ENCODE measurements at places on chromosomes 7 and 10.
A peak's percentile ranks its signal among the peaks of the same experiment; 100 is the strongest.

DNA sequence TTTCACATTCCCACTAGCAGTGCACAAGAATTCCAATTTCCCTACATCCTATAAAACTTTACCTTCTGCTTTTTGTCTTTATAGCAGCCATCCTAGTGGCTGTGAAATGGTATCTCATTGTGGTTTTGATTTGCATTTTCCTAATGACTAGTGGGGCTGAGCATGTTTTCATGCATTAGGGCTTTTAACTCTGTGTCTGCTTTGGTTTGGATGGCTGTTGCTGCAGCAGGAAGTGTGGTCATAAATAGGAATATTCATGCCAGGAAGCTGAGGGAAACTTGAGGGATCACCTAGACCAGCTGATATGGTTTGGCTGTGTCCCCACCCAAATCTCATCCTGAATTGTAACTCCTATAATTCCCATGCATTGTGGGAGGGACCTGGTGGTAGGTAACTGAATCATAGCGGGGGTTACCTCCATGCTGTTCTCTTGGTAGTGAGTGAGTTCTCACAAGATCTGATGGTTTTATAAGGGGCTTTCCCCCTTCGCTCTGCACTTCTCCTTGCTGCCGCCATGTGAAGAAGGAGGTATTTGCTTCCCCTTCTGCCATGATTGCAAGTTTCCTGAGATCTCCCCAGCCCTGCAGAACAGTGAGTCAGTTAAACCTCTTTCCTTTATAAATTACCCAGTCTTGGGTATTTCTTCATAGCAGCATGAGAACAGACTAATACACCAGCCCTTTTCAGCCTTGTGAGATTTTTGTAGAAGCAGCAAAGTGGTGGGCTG is 181.8 kb upstream of the PITRM1 start:
- no peak for DNase-seq

GRCh38 chr10:8389630-8390029 is 335.1 kb downstream of the GATA3 start:
- no peak for DNase-seq

DNA sequence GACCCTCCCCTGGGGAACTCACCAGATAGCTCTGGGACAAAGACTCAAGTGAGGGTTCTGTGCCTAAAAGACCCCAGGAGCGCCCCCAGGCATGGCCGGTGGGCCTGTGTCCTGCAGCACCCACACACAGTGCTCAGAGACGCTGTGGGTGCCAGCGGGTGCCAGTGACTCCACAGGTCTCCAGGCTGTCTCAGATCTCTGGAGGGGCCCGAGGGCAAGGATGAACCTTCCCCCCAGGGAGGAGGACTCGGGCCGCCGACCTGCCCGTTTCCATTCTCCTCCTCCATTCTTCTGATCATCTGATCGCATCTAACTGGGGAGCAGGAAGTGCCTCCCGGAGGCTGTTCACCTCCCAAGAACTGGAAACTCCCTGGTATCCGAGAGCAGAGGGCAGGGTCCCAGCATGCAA is 980 bp downstream of the ADAM8 start:
- DNase-seq, result no peak

- no peak for DNase-seq
Observed at GRCh38 chr7:27214239-27214950, 14.5 kb upstream of the HOXA13 start.

- no peak for DNase-seq
Observed at GRCh38 chr7:51126813-51127617, 189.6 kb downstream of the COBL start.

DNA sequence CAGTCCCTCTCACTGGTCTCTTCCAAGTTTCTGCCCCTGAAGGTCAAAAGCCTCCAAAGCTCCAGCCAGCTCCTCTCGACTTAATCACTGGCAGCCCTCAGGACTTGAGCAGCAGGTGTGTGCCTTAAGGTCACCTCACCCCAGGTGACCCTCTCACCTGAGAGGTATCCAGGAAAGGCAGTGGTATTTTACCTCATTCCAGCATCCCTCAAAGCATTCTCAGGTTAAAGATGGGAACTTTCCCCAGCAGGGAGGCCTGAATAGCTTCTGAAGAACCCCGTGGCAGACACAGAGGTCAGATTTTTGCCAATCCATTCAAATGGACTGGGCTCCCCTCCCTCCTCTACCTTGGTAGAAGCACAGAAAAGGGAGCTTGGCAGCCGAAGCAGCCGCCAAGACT is 148.2 kb downstream of the GFRA1 start:
- DNase-seq, result no peak

DNA sequence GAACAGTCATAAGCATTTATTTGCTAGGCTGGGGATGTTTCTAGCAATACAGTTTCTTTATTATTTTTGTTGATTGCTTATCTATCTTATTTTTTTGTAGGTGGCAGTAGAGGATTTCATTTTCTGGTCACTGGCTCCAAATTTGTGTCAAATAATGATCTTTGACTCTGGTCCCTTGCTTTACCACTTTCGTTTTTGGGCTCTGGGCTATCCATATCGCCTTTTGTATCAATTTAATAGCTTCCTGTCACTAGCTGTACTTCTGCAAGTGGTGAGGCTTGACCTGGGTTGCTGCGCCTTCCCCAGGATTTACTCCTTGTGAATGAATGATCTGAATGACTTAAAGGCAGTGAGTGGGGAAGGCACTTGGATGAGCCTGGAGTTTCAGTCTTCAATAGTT is 48.4 kb downstream of the MDFIC start:
- DNase-seq, result no peak

DNA sequence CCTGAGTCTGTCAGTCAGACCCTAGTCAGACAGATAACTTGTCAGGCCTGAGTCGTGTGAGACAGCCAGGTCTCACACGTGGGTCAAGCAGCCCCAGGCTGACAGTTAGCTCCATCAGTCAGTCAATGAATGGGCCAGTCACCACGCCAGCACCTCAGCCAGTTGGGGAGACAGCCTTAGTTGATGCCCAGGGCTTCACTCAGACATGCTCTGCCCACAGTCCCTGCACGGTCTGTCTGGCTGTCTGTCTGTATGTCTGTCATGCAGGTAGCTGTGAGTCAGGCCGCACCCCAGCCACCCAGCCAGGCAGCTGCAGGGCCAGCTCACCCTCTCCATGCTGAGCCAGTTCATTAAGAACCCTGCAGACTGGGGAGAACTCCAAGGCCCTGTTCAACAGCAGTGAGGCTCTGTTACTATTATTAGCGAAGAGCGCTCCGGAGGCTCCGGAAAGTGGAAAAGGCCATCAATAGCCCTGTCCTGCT is 141.1 kb upstream of the PCBD1 start:
- DNase-seq, result no peak

DNA sequence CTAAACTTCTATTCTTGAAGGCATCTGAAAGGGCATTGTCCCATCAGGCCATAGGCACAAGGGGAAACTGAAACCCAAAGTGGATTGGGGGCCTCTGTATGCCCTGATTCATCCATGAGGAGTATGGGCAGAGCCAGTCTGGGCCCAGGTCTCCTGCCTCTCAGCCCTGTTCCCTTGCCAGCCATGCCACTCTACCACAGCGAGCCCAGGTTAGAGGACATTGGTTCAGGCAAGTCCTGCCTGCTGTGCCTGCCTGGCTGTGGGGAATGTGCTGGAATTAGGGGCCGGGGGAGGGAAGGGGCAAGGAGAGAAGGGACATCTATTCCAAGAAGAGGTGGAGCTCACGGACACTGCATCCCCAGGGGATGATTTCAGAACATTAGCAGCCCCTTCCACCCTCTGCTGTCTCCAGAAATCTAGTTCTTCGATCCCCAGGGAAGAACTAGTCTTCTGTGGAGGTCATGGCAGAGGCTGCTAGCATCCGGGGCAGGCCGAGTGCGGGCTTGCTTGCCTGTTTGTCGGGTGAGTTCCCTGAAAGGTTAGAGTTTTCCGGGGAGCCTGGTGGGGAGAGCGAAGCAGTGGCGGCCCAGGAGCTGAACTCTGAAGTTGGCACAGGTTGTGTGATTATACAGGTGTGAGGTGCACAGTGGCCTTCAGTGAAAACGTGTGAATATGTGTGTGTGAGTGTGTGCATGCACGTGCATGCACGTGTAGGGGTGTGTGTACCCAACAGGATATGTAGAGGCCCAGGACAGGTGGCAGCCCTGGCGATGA is 37.8 kb downstream of the TBATA start:
- no peak for DNase-seq

DNA sequence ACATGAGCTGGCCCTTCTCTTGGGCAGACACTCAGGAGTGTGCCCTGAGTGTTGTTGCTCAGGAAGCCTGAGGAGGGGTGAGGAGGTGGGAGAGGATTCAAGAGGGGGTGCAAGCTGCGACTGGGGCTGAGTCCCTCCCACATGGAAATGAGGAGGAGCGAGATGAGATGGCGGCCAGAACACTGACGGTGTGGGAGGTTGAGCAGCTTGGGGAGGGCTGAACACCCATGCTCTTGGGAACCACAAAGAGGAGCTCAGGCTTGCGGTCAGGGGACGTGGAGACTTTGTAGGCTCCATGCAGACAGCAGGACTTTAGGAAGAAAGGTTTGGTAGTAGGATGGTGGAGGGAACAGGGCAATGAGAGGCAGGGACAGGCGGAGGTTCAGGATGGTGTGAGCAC is 163.2 kb upstream of the SHH start:
- DNase-seq, result no peak

- peak; percentile 73 for DNase-seq
Observed at GRCh38 chr10:102675666-102676533, 31.6 kb downstream of the TRIM8 start.

DNA sequence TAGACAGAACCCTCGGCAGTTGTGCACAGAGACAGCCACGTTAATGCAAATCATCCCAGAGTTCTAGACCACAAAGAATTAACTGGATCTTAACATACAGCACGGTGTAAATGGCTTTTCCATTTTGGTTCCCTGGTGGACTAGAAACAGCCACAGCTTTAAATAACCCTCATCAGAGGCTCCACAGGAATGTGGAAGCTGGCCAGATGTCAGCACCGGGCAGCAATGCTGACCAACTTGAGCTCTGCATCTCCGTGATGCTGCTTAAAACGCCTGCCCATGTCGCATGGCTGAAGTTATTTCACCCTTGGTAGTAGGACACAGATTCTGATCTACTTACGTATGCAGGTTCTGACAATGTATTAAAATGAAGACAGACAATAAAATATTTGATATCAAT is 24.5 kb downstream of the RSU1 start:
- peak; percentile 13 for DNase-seq

GRCh38 chr7:45718464-45719330 is 144.5 kb downstream of the ADCY1 start:
- peak; percentile 25 for DNase-seq

- no peak for DNase-seq
Observed at GRCh38 chr7:133778472-133778871, 348.7 kb upstream of the LRGUK start.

GRCh38 chr10:76040830-76041220 is 609.4 kb downstream of the LRMDA start:
- no peak for DNase-seq

- no peak for DNase-seq
Observed at GRCh38 chr7:2166625-2167280, 66.0 kb downstream of the MAD1L1 start.

DNA sequence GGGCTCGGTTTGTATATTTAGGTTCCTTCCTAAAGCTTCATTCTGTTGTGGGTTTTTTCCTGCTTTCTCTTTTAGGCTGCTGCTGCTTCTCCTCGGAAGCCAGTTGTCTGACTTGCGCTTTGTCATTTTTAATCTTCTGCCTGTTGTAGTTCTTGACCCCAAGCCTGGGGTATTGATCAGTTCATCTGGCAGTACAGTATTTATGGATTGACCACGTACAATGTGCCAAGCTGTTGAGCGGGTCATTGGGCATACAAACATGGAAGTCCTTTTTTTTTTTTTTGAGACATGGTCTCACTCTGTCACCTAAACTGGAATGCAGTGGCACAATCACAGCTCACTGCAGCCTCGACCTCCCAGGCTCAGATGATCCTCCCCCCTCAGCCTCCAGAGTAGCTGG is 4.3 kb downstream of the PROSER2 start:
- no peak for DNase-seq

- no peak for DNase-seq
Observed at GRCh38 chr7:74012842-74013249, 15.1 kb upstream of the ELN start.

GRCh38 chr7:82633592-82633991 is 190.0 kb upstream of the CACNA2D1 start:
- DNase-seq, result no peak

DNA sequence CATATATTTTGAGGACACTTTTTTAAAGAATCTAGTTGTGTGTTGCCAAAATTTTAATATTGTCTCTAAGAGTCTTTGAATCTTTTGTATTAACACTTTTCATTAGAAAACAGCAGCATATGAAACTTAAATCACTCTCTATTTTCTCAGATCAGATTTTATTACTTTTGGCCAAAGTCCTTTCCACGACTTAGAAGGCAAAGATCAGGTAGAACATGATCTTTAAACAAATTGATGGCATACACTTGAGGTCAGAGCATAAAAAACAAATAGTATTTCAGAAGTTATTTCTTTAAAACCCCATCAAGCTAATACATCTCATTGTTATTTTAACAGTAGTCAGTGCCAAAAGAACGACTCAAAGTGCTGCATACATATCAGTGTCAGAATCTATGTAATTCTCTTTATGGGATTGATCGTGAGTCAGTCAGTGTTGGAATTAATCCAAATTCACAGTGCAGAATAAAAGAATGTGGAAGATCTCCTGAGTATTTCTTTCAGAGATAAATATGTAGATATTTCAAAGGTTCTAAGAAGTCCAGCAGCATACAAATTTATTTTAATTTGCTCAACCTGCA is 9.6 kb upstream of the AGMO start:
- no peak for DNase-seq

DNA sequence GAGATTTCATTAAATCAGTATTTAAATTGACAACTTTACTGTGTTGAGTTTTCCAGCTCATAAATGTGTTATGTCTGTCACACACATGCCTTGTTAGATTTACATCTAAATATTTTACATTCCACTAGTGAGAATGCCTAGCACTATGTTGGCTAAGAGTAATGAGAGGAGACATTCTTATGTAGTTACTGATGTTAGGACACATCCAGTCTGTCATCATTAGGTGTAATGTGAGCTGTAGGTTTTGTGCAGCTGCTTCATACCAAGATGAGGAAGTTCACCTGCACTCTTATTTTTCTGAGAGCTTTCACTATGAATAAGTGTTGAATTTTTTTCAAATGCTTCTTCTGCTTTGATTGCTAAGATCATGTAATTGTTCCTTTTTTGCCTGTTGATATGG is 218.0 kb upstream of the IGFBP3 start:
- peak; percentile 68 for DNase-seq

- DNase-seq, result peak; percentile 29
Observed at GRCh38 chr7:137818036-137818435, 28.7 kb downstream of the DGKI start.

DNA sequence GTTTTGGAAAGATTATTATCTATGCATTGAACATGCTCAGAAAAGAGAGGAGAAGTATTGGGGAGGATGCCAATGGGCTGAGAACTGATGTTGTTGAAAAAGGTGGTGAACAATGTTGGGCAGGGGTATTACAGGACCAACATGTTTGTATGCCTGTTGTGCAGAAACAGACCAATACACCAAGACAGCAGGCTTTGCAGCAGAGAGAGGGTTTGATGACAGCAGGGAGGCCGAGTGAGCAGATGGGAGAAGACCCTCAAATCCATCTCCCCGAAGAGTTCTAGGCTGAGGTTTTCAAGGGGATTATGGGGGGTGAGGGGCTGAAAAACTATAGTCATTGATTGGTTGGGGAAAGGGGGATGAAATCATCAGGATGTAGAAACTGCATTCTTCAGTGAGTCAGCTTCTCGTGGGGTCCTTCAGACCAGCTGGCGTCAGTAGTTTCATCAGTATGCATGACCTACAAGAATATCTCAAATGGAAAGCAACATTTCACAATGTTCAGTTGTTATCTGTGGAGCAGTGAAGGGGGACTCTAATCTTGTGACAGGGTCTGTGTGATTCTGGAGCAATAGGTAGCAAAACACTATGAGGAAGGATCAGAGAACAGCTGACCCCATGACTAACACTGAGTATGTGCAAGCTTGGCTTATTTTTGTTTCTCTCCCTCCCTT is 167.8 kb downstream of the BAMBI start:
- no peak for DNase-seq
